SK-N-MC (cell line): ENCODE measurements at places on chromosomes 3 and 15.

- no peak for DNase-seq
These were observed 34.4 kb upstream of the TNIK start for GRCh38 chr3:171494457-171495109.

GRCh38 chr3:88467191-88467590 lies 317.4 kb downstream of the C3orf38 start:
- no peak for DNase-seq

DNA sequence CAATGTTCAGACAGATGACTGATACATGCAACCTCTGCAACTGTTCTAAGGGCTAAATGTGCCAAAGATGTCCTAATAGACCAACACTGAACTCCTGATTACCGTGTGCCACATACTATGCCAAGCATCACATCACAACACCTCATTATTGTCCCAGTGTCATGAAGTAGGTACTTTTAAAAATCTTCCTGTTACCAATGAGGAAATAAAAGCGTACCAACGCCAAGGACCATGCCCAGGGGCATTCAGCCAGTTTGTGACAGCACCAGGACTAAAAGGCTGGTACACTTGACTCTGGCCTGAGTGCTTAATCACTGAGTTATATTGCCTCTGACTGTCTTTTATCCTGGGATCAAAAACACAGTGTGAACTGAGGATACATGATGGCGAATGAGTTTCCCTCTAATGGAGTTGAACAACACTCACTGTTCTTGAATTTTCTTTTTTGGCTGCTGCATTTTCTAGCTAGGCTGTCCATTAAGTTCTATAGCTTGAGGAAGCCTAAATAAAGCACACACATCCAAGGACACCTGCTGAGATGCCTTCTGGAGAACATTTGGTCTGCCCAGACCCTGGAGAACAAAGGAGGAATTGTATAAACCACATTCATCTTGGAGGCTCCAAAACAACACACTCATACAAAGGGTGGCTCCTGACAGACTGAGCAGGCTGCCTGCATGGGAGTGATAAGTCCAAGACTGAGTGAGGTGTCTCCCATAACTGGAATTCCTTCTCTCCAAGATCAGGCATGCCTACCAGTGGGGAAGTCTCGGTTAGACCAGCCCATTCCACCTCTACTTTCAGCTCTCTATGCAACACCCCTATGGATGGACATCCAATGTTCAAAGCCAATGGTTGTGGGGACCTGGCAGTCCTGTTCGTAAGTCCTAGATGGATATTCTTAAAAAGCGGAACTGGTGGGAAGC lies 126.7 kb upstream of the PRICKLE2 start:
- no peak for DNase-seq

- no peak for DNase-seq
These were observed 38.6 kb downstream of the MGA start for GRCh38 chr15:41698779-41699178.

DNA sequence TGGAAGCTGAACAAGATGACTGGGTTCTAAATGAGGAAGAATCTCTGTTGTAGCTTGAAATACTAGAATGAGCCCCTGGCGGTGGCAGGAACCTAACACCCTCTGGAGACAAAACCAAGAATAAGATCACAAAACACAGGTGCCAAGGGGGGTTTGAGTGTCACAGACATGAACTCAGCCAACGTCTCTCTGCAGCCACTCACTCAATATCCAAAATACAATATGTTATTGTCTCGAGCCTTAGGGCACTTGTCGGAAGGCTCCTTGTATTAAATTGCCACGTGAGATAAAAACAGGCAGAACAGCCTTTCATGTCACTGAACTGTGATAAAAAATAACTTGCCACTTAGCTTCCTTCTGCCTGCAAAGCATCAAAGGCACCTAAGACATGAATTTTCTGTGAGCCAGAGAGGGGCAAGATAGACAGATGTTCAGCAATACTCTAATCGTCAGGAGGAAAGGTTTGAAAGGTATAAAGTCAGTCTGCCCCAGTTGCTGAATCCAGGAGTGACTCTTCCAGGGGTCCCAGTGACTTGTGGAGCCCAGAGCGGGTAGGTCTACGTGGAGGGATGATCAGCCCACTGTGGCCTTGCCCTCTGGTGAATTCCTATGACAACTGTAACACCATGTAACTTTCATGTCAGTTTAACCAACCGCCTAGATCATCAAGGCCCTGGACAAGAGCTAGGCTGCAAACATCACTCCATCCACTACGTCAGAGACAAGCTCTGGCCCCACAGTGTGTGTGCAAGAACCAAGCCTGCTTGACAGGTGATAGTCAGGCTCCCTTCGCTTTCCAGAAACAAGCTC lies 165.2 kb downstream of the OSBPL10 start:
- no peak for DNase-seq

DNA sequence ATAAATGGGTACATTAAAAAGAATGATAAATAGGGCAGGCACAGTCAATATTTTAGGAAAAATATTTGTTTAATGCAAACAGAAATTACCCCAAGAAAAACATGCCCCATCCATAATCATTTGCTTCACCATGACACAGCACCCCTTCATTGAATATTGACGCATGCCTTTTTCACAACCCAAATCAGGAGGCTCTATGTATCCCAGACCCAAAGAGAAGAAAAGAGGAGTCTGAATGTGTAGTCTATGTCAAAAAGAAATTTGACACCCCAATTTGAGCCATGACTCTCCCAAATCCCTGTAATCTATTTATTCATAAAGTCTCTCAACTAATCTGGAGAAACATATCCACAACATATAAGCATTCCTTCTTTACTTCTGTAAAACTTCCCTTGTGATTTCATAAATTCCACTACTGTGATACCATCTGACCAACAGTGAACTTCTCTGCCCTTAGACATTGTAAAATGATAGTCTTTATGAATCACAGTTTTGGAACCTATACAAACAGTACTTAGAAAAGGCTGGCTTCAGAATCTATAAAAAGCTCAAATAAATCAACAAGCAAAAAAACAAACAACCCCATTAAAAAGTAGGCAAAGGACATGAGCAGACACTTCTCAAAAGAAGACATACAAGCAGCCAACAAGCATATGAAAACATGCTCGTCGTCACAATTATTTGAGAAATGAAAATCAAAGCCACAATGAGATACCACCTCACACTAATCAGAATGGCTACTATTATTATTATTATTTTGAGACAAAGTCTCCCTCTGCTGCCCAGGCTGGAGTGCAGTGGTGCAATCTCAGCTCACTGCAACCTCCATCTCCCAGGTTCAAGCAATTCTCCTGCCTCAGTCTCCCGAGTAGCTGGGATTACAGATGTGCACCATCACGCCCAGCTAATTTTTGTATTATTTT lies 53.4 kb upstream of the XRN1 start:
- no peak for DNase-seq
